Stimulated activated CD4-positive, alpha-beta T cell treated with anti-CD3 and anti-CD28 coated beads, TNF-alpha, amount 100 ng/mL, for 1 hour (primary cell): ENCODE measurements at places on chromosomes 2 and 18.

DNA sequence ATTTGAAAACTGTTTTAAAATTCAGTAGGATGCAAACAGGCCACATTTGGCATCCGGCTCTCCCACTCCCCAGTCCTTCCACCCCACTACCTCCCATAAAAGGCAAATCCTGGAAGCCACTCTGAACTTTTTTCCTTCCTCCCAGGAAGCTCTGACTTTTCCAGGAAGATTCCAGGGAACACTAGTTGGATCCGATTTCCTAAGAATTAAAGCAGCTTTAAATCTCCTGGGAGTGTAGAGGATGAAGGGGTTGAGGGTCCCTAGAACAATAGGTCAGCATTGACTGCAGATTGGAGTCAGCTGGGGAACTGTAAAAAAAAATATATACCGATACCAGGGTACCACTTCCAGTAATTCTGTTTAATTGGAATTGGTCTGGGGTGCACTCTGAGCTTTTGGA lies 76.9 kb downstream of the CRIM1 start:
- no peak for DNase-seq

DNA sequence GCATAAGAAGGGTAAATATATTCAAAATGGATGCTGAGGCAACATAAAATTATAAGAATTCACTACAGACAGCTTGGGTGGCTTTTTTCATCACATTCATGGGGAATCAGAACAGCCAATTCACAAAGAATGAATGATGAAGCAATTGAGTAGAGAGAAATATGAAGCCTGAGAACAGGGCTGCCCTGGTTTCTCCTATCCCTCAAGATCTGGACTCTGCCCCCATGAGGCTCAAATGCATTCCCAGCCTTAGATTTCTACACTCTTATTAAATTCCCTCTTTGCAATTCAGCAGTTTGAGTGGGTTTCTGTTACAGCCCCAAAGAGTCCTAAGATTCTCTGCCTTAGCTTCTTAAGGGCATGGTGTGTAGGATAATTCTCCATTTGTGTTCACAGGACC lies 172.5 kb downstream of the MAIP1 start:
- DNase-seq: no peak

GRCh38 chr2:126793885-126794613 lies 104.6 kb upstream of the TEX51 start:
- no peak for DNase-seq

DNA sequence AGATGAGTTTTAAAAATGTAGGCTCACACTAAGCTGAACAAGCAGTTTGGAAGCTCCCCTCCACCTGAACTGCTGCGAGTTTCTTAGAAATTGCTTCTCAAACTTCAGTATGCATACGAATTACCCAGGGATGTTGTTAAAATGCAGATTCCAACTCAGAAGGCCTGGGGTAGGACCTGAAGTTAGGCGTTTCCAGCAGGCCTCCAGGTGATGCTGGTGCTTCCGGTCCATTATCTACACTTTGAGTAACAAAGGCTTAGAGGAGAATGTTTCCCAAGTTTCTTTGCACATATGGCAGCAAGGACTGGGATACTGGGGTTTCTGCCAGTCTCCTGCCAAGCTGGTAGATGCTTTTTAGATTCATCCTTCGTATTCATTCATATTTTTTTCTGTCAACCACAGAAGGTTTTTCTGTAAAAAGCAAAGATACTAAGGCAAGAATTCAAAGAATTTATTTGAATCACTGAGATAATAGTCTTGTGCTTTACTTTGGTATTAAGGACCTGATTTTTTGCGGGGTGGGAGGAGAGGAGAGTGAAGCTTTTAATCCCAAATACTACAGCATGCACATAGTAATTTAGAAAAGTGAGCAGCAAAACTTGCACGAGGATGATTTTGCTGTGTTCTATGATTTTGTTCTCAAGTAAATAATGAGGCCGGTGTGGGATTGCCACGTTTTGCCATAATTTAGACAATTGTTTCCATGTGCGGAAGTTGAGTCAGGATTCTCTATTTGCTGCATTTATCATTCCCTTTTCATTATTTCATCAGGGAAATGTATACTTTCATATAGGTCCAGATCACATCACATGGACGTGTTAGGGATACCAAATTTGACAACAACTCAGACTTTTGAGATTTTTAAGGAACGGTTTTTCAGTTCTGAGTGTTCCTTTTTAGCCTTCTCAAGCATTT lies 137.6 kb upstream of the SPATS2L start:
- DNase-seq: no peak

- no peak for DNase-seq
Measured at GRCh38 chr2:13093416-13093991, 376.8 kb downstream of the TRIB2 start.

GRCh38 chr2:146246736-146247523 lies 1597.9 kb upstream of the ACVR2A start:
- no peak for DNase-seq

- no peak for DNase-seq
Measured at GRCh38 chr2:40210344-40210967, 241.4 kb downstream of the SLC8A1 start.

- DNase-seq: no peak
Measured at GRCh38 chr18:53458268-53458667, 766.2 kb downstream of the MBD2 start.

GRCh38 chr2:69817729-69818501 lies 11.5 kb upstream of the GMCL1 start:
- no peak for DNase-seq

DNA sequence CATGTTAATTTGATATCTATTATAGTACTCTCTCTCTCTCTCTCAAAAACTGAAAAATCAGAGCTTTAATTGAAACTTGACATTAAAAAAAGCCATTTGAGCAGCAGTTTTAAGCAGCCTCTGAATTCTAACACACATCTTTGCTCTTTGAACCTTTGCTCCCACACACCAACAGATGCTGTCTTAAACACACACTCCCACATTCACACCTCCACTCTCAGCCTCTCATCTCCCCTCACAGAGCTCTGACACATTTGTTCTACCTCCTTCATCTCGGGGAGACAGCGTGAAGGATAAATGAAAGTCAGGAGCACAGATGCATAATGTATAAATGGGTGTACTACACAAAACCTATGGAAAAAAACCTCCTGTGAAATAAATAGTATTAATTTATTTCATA lies 95.2 kb downstream of the NAB1 start:
- DNase-seq: no peak

- no peak for DNase-seq
Measured at GRCh38 chr18:8751692-8752091, 46.3 kb downstream of the MTCL1 start.

- no peak for DNase-seq
Measured at GRCh38 chr18:9137168-9138066, 836 bp downstream of the ANKRD12 start.

- no peak for DNase-seq
Measured at GRCh38 chr2:70141212-70141901, 49.5 kb downstream of the C2orf42 start.

- DNase-seq: no peak
Measured at GRCh38 chr2:114542695-114543094, 100.3 kb downstream of the DPP10 start.

- DNase-seq: peak; percentile 29
Measured at GRCh38 chr2:69565431-69565839, 78.1 kb downstream of the AAK1 start.

DNA sequence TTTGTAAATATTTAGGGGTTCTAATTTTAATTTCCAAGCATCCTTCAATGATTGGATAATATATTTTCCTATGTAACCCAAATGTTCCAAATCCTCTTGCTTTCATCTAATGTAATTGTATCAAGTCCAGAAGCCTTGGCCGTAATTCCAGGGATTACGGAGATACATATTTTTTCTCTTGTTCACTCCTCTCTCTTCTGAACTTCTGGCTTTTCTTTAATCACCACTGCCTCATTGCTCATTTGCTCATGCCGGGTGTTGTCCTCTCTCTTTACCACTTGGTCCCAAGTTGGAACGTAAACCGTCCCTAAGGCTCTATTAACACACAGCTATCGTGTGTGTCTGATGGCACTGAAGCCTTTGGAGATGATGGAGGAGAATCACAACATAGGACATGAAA lies 188.7 kb upstream of the COL3A1 start:
- DNase-seq: no peak

GRCh38 chr2:60490441-60490840 lies 63.0 kb downstream of the BCL11A start:
- DNase-seq: no peak

- no peak for DNase-seq
Measured at GRCh38 chr2:233743464-233744259, 14.8 kb downstream of the UGT1A3 start.
